T-helper 17 cell (primary cell): ENCODE measurements at places on chromosomes 1 and 21.

- DNase-seq: no peak
Observed at GRCh38 chr1:19232524-19232846, 18.8 kb downstream of the EMC1 start.

- DNase-seq: no peak
Observed at GRCh38 chr1:225755671-225756319, 21.8 kb upstream of the SRP9 start.

DNA sequence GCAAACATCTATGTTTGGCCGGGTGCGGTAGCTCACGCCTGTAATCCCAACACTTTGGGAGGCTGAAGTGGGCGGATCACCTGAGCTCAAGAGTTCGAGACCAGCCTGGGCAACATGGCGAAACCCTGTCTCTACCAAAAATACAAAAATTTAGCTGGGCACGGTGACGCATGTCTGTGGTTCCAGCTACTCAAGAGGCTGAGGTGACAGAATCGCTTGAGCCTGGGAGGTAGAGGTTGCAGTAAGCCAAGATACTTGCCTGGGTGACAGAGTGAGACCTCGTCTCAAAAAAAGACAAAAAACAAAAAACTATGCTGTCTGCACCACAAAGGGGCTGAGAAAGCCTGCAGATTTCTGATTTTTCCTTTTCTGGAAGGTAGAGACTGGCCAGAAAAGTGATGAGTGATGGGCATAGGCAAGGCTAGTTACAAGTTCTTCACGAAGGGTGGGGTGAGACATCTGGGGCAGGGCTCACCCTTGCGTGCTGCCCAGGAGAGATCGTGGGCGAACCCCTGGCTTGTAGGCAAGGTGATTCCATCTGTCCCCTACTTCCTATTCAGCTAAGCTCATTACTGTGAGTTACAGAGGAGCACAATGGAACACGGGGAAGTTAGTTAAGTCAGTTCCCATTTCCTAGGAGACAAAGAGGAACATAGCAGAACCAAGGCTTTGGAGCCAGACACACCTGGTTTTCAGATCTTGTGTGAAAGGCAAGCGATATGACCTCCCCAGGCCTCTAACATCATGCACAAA, 3.2 kb downstream of the SLC2A1 start:
- no peak for DNase-seq

DNA sequence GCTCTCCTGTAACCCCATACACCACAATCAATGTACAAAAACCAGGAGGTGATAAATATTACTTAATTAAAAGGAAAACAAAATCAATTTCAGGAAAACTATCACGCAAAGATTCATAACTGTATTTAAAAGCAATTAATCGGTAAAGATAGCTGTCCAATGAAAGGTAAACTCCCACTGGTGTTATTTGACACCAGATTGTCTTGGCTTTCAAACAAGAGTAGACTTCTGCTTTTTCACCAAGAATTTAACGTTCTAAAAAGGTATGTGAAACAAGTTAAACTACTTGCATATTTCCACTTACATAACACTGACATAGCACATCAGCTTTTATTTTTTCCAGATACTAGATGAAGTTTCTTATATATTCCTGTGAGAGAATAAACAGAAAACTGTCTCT, 3.5 kb downstream of the PLPP3 start:
- no peak for DNase-seq

- no peak for DNase-seq
Observed at GRCh38 chr1:248521856-248522255, 14.0 kb downstream of the OR2G6 start.

- no peak for DNase-seq
Observed at GRCh38 chr1:91537281-91537986, 36.8 kb downstream of the CDC7 start.

- no peak for DNase-seq
Observed at GRCh38 chr1:98068016-98068415, 147.2 kb upstream of the DPYD start.

DNA sequence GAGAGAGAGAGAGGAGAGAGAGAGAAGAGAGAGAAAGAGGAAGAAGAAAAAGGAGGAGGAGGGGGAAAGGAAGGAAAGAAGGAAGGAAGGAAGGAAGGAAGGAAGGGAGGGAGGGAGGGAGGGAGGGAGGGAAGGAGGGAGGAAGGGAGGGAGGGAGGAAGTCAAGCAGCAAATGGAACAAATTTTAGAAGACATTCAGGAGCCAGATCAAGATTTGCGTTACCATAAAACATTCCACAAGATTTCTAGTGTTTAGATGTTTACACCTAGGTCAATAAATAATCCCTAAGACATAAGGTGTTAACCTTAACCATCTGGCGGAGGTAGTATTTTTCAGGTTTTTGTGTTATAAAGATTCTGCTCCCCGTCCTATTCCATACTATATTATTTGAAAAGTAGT, 1320.1 kb upstream of the PRMT6 start:
- no peak for DNase-seq

- no peak for DNase-seq
Observed at GRCh38 chr1:41768583-41768982, 150.1 kb downstream of the HIVEP3 start.

DNA sequence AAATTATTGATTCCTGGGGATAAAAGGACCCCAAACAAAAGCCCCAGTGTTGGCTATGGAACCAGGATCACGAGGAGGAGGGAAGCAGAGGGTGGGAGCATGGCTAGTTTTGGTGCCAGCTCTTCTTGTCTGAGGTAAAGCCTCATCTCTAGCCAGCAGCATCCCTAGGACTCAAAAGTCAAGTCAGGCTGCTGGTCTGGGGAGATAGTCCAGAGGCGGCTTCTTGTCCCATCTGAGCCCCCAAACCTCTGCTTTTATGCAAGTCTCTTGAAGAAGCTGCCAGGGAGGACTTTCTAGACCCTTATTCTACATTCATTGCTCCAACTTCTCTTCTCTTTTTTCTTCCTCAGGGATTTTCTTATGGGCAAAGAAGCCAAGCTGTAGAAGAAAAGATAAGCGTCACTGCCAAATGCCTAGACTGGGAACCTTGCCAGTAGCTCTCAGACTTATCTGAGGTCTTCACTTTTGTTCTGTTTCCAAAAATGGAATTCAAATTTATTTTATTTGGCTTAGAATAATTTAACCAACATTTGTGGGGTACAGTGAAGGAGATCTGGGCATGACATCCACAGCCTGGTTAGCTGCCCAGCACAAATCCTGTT, 6.9 kb upstream of the ANKRD35 start:
- no peak for DNase-seq

- no peak for DNase-seq
Observed at GRCh38 chr1:68173283-68173935, 58.9 kb downstream of the WLS start.

GRCh38 chr1:9459816-9460407, 79.4 kb upstream of the SLC25A33 start:
- no peak for DNase-seq

DNA sequence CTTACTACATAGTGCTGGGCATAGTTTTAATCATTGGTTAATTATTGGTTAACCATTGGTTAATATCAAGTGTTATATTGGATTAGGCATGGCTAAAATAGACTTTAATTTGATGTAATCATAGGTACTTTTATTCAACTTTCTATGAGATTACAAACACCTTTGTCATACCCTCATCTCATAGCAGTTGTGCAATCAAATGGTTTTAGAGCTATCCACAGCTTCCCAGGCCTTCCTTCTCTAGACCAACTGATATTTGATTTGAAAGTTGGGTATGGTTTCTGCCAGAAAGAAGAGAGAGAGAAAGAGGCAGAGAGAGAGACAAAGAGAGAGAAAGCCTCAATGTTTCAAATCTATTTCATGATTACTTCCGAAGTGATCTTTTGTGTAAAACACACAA, 9.6 kb upstream of the RGS1 start:
- DNase-seq: no peak

DNA sequence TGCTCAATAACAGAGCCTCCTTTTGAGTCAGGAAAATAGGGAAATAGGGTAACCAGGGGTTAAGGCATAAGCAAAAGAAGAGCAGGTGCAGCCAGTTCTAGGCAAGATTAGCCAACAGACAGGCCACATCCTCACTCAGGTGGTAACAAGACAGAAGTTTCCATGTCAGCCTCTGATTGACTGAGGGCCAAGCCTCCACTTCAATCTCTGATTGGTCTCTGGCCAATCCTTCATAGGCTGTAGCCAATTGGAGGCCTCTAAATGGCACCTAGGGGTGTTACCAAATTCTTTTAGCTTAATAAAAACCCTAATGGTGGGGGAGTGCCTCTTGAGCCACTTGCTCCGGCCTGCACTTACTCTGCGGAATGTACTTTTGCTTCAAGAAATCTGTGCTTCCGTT, 37.2 kb downstream of the LACTBL1 start:
- no peak for DNase-seq

DNA sequence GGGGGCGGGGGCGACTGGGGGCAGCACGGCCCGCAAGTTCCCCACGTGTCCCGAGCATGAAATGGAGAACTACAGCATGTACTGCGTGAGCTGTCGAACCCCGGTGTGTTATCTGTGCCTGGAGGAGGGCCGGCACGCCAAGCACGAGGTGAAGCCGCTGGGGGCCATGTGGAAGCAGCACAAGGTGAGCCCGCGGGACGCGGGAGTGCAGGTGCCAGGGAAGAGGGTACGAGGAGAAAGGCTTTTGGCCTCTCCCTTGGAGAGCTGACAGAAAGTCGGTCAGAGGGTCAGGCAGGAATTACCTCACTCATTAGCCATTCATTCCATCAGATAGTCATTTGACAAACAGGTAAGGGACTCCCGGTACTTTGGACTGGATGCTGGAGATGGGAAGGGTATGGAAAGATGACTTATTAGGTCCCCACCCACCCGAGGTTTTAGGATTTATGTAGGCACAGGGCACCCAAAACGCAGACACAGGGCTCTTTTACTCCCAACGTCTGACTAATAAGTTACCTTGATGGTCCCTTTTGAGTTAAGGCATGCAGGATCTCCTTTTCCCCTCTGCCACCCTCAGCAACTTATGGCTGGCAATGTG, 2.1 kb downstream of the TRIM67 start:
- DNase-seq: no peak

DNA sequence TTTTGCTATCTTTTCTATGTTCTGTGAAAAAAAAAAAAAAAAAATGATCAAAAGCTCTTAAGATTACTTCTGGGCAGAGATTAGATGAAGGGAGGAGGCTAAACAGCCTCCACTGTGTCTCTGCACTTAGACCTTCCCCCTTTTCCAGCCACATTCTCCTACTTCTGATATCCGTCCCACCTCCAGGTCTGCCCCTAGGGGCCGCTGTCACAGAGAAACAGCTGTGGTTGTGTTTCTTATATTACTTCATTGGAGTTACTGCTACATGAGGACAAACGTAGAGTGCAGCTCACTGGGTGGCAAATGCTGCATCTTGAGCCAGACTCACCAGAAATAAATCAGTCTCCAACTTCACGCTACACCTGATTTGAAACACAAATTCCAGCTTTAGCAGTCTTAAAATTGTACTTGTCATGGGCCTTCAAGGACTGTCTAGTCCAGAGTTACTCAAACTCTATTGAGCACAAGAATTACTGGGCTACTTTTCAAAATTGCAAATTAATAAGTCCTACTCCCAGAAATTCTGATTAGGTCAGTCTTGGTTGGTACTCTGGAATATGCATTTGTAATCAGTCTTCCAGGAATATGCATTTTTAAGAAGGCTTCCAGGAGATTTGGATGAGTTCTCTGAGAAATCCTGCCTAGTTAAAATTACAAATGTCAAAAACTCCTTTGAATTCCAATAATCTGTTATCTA, 125.2 kb upstream of the PTBP2 start:
- DNase-seq: no peak

DNA sequence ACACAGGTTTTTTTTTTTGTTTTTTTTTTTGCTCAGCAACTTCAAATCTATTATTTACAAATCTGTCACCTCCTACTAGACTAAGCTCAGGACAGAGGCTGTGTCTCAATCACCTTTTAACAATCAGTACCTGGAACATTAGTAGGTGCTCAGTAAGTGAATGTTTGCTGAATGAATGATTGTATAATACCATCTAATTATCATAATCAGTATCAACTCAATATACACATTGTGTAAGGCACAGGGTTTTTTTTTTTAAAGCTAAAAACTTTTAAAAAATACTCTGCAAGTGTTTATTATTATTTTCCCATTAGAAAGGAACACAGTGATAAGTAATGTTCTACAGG, 9.2 kb downstream of the ERRFI1 start:
- DNase-seq: no peak

DNA sequence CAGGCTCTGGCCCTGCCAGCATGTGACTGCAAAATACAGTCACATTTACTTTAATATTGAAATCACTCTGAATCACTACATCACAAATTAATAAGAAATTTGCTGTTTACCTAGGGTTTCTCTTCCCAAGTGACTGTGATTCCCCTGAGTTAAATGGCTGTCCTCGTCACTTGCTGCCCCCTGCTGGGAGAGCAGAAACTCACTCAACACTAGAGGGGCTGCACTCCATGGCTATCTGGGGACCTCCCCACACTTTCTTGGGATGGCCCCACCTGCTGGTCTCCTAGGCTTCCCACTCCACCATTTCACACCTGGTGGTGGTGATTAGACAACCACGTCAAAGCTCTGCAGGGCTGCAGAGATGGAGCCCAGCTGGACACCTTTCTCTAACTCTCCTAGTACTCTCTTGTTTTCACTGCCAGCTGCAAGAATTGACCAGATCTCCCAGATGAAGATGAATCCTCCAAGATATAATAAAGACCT, 63.4 kb downstream of the CD2 start:
- peak; percentile 65 for DNase-seq

DNA sequence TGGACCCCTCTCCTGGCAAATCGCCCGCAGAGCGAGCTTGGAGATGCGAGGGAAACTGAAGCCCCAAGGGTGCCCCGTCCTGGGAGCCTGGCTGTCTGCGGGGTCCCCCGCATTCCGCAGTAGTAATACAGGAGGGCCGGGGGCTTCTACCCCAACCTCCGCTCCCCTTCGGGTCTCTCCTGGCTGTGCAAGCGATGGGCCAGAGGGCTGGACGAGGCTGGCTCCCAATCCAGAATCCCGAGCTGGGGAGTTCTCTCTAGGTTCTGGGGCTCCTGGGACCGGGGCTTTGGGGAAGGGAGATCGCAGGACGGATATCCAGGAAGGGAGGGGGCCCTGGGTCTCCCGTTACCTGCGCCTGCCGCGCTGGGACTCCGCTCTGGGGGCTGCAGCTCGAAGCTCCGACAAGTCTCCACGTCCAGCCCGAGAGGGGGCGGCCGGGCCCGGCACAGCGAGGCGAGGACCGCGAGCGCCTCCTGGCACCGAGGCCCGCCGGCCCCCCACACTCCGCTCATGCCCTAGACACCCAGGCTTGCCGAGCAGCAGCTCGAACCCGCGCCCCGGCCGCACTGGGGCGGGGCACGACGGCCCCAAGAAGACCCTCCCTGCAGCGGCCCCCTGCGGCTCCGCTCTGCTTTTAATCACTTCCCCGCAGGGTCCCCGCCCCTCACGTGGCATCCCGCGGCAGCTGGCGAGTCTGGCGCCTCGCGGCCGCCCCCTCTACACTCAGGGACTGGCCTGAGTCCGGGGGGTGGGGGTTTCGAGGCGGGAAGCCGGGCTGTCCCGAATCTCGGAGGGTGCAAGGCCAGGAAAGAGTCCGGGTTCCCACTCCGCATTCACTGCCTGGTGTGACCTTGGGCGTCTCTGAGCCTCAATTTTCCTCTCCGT, at the start of gene SYT6:
Gene SYT6 (minus strand): TSS at position 609 of the 885 bp plus-strand sequence. CDS start 97 bp downstream, at position 512.
- no peak for DNase-seq

GRCh38 chr21:45989355-45990048, 7.9 kb downstream of the COL6A1 start:
- peak; percentile 6 for DNase-seq
